T-cell (primary cell): ENCODE measurements at places on chromosomes 13 and 19. TPM values are rescaled to one million over a fixed set of nuclear protein-coding genes. Genes with fewer than 3 reads are reported as not detected.
A peak's percentile ranks its signal among the peaks of the same experiment; 100 is the strongest.

Gene PLIN4
- total RNA-seq, result 0.16 TPM

Gene R3HDM4
- 232 TPM for total RNA-seq

- H3K4me1 ChIP-seq, result peaks cover 1% of the 10 kb centered on the region
- H3K36me3 ChIP-seq, result no peaks in the 10 kb centered on the region
- H3K4me3 ChIP-seq, result no peak overlapping the region
- no peak overlapping the region for H3K27ac ChIP-seq
- peaks cover 7% of the 10 kb centered on the region for H3K27me3 ChIP-seq
These were observed 12.4 kb upstream of the ZSCAN4 start for GRCh38 chr19:57656346-57656745.

DNA sequence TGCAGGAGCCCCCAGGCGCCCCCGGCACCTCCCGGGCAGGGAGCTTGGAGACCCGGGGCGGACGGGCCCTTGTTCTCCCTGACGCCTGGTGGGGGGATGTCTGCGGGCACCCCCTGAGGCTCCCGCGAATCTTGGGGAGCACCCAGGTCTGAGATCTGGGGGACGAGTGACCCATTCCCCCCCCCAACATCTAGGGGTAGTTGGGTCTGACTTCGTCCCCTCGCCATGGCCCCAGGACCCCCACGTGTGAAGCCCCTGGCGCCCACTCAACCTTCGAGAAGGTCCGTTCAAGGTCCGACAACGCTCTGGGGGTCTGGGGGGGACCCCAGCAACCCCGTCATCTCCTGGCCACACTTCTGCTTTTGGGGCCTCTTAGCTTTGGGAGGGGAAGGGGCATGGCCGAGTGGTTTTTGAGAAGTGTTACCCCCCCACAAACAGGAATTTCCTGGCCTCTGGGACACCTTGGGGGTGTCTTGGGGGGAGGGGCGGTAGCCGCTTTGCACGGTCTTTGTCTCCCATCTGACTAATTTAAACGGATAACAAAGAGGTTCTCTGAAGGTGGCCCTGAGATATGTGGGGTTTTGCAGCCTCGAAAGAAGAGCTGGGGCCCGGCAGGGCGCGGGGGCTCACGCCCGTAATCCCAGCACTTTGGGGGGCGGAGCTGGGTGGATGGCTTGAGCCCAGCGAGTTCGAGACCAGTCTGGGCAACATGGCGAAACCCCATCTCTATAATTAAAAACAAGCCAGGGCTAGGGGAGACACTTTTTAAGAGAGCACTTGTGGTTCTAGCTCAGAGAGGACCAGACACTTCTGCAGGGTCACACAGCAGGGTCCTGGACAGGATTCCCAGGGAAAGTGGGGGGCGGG, 608 bp downstream of the CNN2 start:
- DNase-seq, result no peak
- H3K36me3 ChIP-seq, result no peaks in the 10 kb centered on the region
- no peaks in the 10 kb centered on the region for H3K27me3 ChIP-seq
- peak overlapping the region; percentile 67 for H3K27ac ChIP-seq

DNA sequence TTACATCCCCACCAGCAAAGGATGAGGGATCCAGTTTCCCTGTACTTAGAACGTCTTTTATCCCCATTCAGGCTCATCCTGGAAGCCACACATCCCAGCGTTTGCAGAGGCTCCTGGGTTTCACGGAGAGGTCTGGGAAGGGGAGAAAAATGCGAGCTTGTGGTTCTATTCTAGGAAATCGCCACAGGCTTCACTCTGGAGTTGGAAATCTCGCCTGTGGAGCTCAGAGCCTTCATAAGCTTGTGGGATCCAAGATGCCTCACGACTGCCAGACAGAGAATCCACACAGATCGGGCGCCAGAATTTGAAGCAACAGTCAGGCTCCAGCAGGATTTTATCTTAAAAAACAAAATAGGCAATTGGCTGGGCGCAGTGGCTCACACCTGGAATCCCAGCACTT, 157.9 kb downstream of the PTPRS start:
- H3K27ac ChIP-seq, result no peak overlapping the region
- no peak for DNase-seq
- no peaks in the 10 kb centered on the region for H3K4me1 ChIP-seq

DNA sequence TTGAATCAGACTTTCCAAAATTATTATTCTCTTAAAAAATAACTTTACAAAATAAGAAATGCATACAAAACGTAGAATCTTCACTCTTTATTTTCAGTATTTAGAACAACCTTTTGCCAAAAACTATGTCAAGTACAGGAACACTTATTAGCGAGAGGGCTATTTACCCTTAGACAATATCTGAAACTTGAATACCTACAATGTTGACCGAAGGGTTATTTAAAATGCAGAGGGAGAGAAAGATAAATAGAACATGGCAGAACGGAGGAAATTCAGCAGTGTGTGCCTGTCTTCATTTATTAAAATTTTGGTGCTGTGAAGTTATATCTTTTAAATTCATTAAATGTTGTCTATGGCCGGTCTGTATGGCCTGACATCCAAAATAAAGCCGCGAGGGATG, 198.8 kb downstream of the EFNB2 start:
- H3K36me3 ChIP-seq, result no peaks in the 10 kb centered on the region
- no peaks in the 10 kb centered on the region for H3K27me3 ChIP-seq
- no peak for DNase-seq
- H3K4me1 ChIP-seq, result no peaks in the 10 kb centered on the region
- H3K4me3 ChIP-seq, result no peak overlapping the region

DNA sequence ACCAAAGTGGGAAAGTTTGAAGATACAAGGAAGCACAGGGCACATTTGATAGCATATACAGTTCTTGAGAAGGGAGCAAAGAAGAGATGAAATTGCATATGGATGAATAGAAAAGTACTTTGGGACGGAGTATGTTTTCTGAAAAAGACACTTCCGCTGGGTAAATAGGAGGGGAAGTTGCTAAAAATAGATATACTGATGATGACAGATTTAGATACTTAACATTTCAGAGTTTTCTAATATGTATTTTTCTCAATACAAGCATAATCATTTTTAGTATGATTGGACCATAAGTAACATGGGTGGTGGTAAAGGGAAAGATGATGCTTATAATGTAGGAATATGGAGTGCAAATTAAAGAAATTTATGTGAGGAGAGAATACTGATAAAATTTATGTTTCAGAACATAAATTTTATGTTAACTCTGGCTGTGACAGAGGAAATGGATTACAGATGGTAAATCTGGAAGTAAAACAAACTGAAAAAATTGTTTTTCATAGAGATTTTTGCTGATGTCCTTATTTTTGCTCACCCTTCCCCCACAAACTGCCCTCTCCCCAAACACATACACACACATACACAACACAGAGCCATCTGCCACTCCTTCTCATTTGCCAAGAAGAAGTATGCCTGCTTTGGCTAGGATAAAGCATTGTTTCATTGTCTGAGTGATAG, 583.9 kb upstream of the MIR17HG start:
- no peak for DNase-seq
- no peak overlapping the region for H3K27ac ChIP-seq
- no peaks in the 10 kb centered on the region for H3K27me3 ChIP-seq
- no peaks in the 10 kb centered on the region for H3K4me1 ChIP-seq
- no peaks in the 10 kb centered on the region for H3K36me3 ChIP-seq

Gene TMEM238
- total RNA-seq, result 23.2 TPM

GRCh38 chr13:111546921-111547675, 226.7 kb downstream of the TEX29 start:
- no peaks in the 10 kb centered on the region for H3K36me3 ChIP-seq
- H3K4me3 ChIP-seq, result no peak overlapping the region
- DNase-seq, result no peak
- no peaks in the 10 kb centered on the region for H3K27me3 ChIP-seq

DNA sequence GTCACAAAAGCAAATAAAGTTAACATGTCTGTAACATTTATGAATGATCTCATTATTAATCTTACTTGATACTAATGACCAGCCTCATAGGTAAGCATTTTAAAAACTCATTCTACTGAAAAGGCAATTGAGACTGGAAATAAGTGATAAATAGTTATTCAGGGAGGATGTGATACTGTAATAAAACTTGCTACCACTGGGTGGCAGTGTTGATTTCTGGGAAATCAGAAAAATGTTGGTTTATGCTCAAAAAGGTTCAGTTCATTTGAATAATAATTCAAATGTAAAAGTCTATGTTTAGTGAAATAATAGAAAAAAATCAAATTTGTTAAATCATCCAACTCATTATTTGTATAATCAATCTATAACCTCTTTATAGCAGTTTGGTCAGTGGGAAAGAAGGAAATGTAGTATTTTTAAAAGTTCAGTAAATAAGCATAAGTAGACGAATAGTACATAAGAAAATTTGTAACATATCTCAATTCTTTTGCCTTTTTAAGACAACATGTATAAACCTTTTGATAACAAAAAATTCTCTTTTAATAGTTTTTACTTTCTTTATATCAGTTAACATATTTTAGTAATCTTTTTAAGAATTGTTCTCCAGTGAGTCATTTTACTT, 9.6 kb downstream of the ABHD13 start:
- H3K4me1 ChIP-seq, result peaks cover 32% of the 10 kb centered on the region
- no peaks in the 10 kb centered on the region for H3K27me3 ChIP-seq
- DNase-seq, result no peak
- H3K27ac ChIP-seq, result no peak overlapping the region
- H3K4me3 ChIP-seq, result no peak overlapping the region

GRCh38 chr19:55459551-55459949, 1.9 kb downstream of the ISOC2 start:
- DNase-seq, result no peak
- H3K4me1 ChIP-seq, result no peaks in the 10 kb centered on the region
- H3K27ac ChIP-seq, result no peak overlapping the region
- H3K27me3 ChIP-seq, result peaks cover 4% of the 10 kb centered on the region

- H3K36me3 ChIP-seq, result no peaks in the 10 kb centered on the region
- H3K27me3 ChIP-seq, result peaks cover 9% of the 10 kb centered on the region
- H3K27ac ChIP-seq, result no peak overlapping the region
- H3K4me1 ChIP-seq, result peaks cover 4% of the 10 kb centered on the region
- H3K4me3 ChIP-seq, result no peak overlapping the region
- DNase-seq, result no peak
These were observed 73.9 kb downstream of the TEX29 start for GRCh38 chr13:111394211-111394922.

DNA sequence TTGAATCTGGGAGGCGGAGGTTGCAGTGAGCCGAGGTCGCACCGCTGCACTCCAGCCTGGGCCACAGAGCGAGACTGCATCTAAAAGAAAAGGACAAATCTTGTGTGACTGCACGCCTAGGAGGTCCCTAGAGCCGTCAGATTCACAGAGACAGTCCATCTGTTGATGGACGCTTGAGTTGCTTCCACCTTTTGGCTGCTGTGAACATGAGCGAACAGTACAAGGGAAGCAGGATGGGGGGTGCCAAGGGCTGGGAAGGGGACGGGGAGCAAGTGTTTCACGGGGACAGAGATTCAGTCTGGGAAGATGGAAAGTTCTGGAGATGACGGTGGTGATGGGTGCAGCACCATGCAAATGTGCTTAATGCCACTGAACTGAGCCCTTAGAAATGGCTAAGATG, 78.7 kb downstream of the GNG7 start:
- peaks cover 24% of the 10 kb centered on the region for H3K4me1 ChIP-seq
- no peak overlapping the region for H3K27ac ChIP-seq
- H3K27me3 ChIP-seq, result no peaks in the 10 kb centered on the region

- H3K27ac ChIP-seq, result no peak overlapping the region
- no peaks in the 10 kb centered on the region for H3K4me1 ChIP-seq
- no peak overlapping the region for H3K4me3 ChIP-seq
- H3K27me3 ChIP-seq, result no peaks in the 10 kb centered on the region
These were observed 82.1 kb downstream of the ATP8A2 start for GRCh38 chr13:25453850-25454365.

DNA sequence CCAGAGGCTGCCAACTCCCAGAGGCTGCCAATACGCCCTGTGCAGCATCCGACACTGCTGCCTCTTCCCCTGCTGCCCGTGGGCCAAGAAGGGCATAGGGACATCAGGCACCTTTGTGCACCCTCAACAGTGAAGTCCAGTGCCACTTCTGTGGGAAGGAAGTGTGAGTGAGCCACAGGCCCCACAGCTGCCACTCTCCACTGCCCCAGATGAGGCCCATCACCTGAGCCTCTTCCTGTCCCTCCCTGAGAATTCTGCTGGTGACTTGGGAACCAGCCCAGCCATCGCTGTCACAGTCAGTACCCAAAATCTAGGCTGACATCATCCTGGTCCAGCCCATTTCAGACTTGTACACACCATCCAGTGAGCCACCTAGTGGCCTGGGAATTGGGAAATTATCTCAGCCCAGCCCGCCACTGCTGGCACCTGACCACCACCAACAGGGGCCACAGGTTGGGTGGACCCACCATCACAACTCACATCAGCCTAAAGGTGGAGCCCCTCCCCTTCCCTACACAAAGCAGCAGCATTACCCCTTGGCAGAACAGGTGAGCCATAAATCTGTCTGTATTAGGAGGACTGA, 733.9 kb upstream of the KLHL1 start:
- DNase-seq, result no peak
- no peaks in the 10 kb centered on the region for H3K4me1 ChIP-seq
- no peaks in the 10 kb centered on the region for H3K36me3 ChIP-seq
- no peak overlapping the region for H3K4me3 ChIP-seq
- H3K27me3 ChIP-seq, result no peaks in the 10 kb centered on the region
- H3K27ac ChIP-seq, result no peak overlapping the region

DNA sequence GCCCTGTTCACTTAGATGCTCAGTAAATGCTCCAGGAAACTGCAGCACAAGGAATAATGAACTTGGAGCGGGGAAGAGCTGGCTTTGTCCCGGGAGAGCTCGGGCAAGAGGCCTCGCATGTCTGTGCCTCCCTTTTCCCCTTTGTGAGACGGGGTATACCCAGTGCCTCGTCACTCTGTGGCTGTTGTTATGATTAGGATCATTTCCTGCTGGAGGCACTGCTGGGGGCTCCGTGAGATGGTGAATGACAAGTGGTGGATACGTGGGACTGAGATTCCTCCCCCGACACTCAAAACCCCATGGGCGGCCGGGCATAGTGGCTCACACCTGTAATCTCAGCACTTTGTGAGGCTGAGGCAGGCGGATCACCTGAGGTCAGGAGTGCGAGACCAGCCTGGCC, 1.1 kb upstream of the PLVAP start:
- H3K4me3 ChIP-seq, result no peak overlapping the region
- no peak for DNase-seq
- H3K4me1 ChIP-seq, result no peaks in the 10 kb centered on the region
- H3K36me3 ChIP-seq, result no peaks in the 10 kb centered on the region
- no peaks in the 10 kb centered on the region for H3K27me3 ChIP-seq
- no peak overlapping the region for H3K27ac ChIP-seq

DNA sequence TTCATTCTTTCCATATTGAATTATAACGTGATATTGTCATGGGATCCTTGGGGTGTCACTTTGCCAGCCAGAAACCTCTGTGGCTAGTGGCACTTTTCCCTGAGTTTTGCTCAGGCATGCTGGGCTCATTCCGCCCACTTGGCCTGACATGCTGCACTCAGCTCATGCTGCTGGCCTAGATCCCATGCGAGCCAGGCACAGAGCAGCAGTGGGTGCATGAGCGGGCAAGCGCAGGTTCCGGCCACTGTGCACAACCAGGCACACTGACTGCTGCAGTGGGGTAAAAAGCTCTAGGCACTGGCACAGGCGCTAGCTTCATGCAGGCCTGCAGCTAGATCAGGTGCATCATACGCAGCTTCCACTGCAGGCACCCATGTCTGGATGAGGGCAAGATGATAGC, 221.2 kb downstream of the MAB21L1 start:
- no peaks in the 10 kb centered on the region for H3K4me1 ChIP-seq
- DNase-seq, result no peak
- H3K36me3 ChIP-seq, result no peaks in the 10 kb centered on the region
- no peak overlapping the region for H3K27ac ChIP-seq
